ENCODE measurements at places on chromosomes 5 and 9.

DNA sequence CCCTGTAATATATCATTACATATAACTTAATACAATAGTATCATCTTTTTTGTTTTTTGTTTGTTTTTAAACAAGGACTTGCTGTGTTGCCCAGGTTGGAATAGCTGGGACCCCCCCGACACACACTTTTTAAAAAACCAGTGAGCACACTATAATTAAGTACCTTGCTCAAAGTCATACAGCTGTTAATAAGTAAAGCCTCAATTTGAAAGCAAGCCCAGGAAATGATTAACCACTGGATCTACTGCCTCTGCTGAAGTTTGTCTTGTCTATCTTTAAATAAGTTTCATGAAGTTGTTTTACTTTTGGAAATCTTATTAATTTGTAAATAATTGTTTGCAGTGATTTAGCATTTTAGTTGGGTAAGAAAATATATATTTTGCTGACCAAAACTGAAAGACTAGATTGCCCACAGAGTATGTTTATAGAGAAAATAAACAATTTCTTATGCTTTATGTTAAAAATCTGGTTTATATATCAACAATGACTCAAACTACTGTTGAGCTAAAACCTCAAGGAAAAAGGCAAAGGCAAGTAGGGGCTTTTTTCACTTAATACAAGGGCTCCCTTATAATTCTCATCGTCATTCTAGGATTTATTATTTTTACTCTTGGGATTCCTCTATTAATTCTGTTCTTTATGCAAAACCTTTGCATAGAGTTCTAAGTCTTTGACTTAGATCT is 5.8 kb upstream of the CARNMT1 start:
- DNase-seq, result no peak

DNA sequence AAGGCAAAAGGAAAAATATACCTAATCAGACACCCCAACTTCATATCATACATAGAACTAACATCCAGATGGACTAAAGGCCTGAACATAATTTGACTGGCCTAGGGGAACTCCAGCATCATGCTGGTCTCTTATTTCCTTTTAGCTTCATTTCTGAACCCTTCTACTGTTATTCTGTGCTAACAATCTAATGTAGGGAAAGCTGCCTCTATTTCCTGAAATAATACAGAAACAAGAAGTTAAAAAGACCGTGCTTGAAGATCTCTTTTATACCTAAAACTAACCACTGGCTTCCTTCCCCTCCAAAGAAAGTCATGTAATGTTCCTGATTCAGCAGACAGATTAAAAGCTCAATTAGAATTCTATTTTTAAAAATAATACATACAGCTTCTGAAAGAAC is 36.7 kb downstream of the LPAR1 start:
- DNase-seq, result no peak

DNA sequence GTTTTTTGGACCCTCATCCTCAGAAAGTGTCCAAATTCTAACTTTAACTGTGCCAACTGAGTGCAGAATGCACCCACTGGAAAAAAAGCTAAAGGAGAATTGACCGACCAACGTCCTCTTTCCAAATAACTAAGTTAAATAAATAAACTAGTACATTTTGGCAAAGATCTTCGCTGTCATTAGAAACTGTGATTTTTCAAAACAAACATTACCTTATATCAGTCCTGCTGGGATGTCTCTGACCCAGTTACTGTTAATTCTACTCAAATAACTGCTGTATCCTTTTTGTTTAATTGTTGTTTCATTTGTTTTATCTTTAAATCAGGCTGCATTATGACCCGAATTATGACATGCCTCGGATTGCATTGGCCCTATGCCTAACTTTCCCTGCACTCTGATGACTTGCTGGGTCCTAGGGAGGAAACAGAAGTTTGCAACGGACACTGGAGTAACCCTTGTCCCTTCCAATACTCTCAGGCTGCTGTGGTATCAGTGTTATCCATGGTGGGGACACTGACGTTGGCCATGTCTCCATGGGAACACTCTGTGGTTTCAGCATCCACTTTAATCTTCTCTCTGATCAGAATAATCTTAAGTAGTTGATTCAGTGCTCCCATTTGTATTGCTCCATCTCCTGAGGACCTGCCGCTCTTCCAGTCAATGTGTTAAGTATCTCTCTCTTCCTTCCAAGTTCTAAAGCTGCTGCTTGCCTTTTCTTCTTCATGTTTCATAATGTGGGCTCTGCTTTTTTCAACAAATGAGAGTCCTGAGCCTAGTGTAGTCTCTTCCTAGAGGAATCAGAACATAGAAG is 11.1 kb upstream of the IFNA5 start:
- no peak for DNase-seq

GRCh38 chr5:96148376-96148775 is 186.7 kb upstream of the ELL2 start:
- DNase-seq, result no peak

- no peak for DNase-seq
Observed at GRCh38 chr9:89374176-89374575, 55.9 kb downstream of the SECISBP2 start.

- DNase-seq, result no peak
Observed at GRCh38 chr5:174411479-174411819, 312.9 kb upstream of the MSX2 start.

- no peak for DNase-seq
Observed at GRCh38 chr9:97277953-97278352, 29.5 kb upstream of the CCDC180 start.

Measured in iPS DF 6.9 (cell line).